ENCODE measurements at places on chromosomes 11 and 22. TPM values are rescaled to one million over a fixed set of nuclear protein-coding genes. Genes with fewer than 3 reads are reported as not detected.

DNA sequence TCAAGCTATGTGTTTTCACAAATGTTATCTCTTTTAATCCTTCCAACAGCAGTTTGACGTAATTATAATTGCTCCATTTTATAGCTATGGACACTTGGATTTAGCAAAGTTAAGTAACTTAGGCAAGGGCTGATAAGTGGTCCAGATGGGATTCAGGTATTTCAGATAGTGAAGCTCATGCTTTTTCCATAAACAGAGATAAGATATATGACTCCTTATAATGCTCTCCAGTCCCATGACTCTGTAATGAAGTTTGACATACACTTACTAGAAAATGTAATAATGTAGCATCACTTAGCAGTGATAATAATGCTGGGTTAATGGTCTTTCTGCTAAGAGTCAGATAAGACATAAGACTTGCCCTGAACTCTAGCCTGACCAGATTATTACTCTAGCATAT lies 892.1 kb downstream of the LRRC4C start:
- DNase-seq, result no peak

The CRYBB2 gene
- not detected for polyA plus RNA-seq

DNA sequence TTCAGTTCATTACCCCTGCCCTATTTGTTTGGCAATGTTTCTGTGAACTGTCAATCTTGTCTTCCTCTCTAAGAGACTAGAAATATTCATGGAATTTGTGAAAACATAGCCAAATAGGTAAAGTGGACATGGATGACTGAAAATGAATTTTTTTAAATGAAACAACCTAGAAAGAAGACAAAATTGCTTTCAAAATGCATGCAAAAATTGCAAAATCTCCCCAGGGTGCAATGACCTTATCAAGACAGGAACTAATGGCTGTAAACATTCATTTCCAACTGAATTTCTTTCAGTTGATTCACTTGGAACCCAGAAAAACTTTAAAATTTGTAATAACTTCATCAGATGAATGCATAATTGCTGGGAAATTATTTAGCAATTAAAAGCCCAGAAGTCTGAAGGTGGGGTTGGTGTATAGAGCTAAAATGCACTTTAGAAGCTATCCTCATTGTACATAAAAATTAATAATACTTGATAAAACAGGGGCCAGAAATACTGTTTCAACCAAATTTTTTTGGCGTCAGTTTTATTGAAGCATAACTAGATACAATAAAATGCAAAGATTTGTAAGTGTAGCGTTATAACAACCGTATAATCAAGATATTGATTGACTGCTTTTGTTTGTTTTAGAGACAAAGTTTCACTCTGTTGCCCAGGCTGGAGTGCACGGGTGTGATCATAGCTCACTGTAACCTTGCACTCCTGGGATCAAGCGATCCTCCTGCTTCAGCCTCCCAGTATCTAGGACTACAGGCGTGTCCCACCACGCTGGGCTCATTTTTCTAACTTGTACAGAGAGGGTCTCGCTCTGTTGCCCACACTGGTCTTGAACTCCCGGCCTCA lies 27.6 kb upstream of the SLC35C1 start:
- peak; percentile 80 for DNase-seq

DNA sequence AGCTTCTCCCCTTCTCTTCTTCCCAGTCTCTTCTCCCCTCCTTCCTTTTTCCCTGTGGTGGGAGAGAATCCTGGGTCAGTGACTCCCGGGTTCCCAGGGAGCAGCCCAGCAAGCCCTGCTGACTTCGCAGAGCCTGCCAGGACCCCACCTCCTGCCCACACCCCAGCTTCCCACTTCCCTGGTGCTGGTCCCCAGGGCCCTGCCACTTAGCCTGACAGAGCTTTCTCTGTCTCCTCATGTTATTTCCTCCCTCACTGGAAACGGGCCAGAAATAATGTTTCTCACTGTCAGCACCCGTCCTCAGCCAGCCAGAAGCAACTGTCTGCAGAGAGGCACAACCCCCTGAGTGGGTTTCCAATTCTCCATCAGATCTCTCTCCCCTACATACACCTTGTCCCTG lies 27.1 kb downstream of the C11orf96 start:
- peak; percentile 52 for DNase-seq

The CBLIF gene
- not detected for polyA plus RNA-seq

GRCh38 chr11:64638829-64639228 lies 47.8 kb downstream of the SLC22A12 start:
- no peak for DNase-seq

DNA sequence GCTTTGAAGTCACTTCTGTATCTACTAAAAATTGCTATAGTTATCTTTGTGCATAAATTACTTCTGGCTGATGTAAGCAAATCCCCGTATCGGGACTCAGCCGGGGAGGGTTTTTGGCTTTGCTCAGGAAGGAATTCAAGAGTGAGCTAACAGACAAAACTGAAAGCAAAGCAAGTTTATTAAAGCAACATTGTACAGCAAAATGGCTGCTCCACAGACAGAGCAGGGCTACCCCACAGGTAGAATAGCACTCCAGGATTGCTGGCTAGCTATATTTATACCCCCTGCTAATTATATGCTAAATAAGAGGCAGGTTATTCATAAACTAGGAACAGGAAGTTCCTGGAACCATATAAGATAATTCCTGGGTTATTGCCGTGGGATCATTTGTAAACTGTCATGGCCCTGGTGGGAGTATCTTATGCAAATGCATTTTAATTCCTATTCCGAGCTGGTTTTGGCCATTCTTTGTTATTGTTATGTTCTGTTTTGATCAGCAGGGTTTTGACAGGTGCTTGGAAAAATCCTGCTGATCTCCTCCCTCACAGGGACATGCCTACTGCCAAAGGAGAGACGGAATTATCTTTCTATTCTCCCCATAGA lies 15.2 kb downstream of the MIF start:
- DNase-seq, result no peak

Measured in cardiac muscle cell (in vitro differentiated cells and primary cell).